A549 treated with RU486 at 1 μM for 4 hours (cell line): ENCODE measurements at places on chromosomes 1 and 21. TPM values are rescaled to one million over a fixed set of nuclear protein-coding genes. Genes with fewer than 3 reads are reported as not detected.

Gene LSS
- 9.5 to 13.8 TPM (median 12.4 TPM) in 5 replicates for total RNA-seq

Gene ATP1A4
- not detected in 5 replicates for total RNA-seq

Gene RHD
- not detected in 5 replicates for total RNA-seq

Gene RIPPLY3
- 0.40 to 0.77 TPM (median 0.59 TPM) in 5 replicates for total RNA-seq

Gene SGIP1
- not detected in 5 replicates for total RNA-seq
